Ovary (tissue), 10 donors: ENCODE measurements at places on chromosomes 5 and 9. TPM values are rescaled to one million over a fixed set of nuclear protein-coding genes. Genes with fewer than 3 reads are reported as not detected.

DNA sequence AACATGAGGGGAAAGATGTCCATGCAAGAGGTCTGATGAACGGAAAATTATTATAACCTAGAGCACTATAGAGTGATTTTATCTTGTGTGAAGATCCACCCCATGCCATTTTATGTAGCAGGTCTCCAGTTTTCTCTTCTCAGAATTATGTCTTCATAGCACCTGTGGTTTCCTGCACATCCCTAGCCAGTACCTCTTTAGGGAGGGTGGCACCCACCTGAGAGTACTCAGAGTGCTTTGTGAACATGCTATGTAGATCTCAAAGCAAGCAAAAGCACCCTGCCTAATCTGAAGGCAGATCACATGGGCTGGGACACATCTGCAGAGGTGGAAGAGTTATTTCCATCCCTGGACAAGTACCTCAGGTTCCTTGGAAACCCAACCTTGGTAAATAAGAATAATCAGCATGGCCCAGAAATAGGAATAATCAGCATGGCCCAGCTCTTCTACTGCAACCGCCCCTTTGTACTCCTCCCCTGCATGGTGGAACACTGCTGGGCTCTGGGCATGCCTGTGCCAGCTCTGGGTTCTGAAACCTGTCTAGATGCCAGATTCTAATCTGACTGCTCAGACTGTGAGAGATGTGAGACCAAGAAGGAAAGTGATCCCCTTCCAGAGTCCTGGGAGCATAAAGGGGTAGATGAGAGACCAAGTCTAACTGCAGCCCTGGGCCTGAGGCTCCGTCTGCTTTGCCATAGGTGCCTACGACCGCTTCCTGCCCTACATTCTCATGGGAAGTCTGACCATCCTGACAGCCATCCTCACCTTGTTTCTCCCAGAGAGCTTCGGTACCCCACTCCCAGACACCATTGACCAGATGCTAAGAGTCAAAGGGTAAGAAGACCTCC is 23.7 kb downstream of the SLC22A5 start:
- no peak for DNase-seq
- H3K4me3 ChIP-seq: no peak overlapping the region
- no peaks in the 10 kb centered on the region for H3K27me3 ChIP-seq
- H3K27ac ChIP-seq: no peak overlapping the region

PTPRD gene
- total RNA-seq: 16.2 TPM

DNA sequence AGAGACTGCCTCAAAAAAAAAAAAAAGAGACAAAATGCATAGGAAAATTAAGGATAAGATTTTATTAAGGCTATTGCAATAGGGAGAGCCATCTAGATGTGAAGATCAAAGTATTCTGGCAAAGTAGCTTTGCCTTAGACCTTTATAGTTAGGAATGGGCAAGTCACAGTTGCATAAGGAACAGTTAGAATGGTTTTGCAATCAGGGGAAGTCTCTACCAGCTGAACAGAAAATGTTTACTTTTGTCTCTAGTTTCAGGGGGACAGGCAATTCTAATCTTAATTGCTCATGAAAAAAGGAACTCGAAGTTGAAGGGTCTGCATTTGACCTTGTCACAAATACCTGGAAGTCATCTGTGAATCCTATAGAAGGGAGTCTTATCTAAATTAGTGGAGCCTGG is 13.1 kb upstream of the ATP6V1G1 start:
- H3K4me3 ChIP-seq: no peak overlapping the region
- H3K27ac ChIP-seq: no peak overlapping the region
- H3K36me3 ChIP-seq: no peaks in the 10 kb centered on the region
- no peaks in the 10 kb centered on the region for H3K27me3 ChIP-seq
- no peaks in the 10 kb centered on the region for H3K4me1 ChIP-seq
- no peak for DNase-seq

GRCh38 chr5:16539169-16539666 is 73.6 kb upstream of the ZNF622 start:
- no peak overlapping the region for H3K4me3 ChIP-seq
- H3K27me3 ChIP-seq: no peaks in the 10 kb centered on the region
- no peaks in the 10 kb centered on the region for H3K4me1 ChIP-seq
- no peak overlapping the region for H3K27ac ChIP-seq
- DNase-seq: no peak

GRCh38 chr9:28976250-28976649 is 1403.0 kb upstream of the C9orf72 start:
- DNase-seq: no peak
- no peaks in the 10 kb centered on the region for H3K36me3 ChIP-seq
- no peaks in the 10 kb centered on the region for H3K4me1 ChIP-seq

GRCh38 chr5:95441636-95442035 is 50.5 kb downstream of the FAM81B start:
- H3K36me3 ChIP-seq: no peaks in the 10 kb centered on the region
- no peaks in the 10 kb centered on the region for H3K4me1 ChIP-seq
- H3K27ac ChIP-seq: no peak overlapping the region
- H3K4me3 ChIP-seq: no peak overlapping the region

NR2F1-AS1 gene
- 22.6 TPM for total RNA-seq

- H3K4me1 ChIP-seq: no peaks in the 10 kb centered on the region
- H3K27me3 ChIP-seq: no peaks in the 10 kb centered on the region
- H3K4me3 ChIP-seq: no peak overlapping the region
- DNase-seq: no peak
- no peak overlapping the region for H3K27ac ChIP-seq
Observed at GRCh38 chr5:124438026-124438902, 308.2 kb downstream of the ZNF608 start.

- H3K4me1 ChIP-seq: no peaks in the 10 kb centered on the region
- H3K27me3 ChIP-seq: no peaks in the 10 kb centered on the region
- H3K4me3 ChIP-seq: no peak overlapping the region
- no peaks in the 10 kb centered on the region for H3K36me3 ChIP-seq
Observed at GRCh38 chr5:62256161-62257019, 49.6 kb upstream of the KIF2A start.

DNA sequence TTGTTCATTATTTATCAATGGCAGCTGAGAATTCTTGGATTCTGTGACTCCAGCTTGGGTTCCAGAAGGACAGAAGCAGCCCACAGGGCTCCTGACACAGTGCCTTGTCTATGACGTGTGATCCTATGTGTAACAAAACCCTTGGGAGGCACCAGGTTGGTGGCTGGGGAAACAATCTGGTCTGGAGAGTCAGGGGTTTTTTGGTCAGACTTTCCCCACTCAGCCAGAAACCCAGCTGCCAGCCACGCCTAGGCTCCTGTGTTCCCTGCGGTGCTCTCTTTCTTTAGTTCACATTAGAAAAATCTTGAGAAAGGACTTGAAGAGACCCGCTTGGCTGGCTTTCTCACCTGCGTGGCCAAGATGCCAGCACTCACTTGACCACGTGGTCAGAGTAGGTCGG is 15.5 kb upstream of the ZBED3 start:
- no peaks in the 10 kb centered on the region for H3K4me1 ChIP-seq
- H3K4me3 ChIP-seq: no peak overlapping the region
- H3K36me3 ChIP-seq: no peaks in the 10 kb centered on the region
